HCEC 1CT (cell line): ENCODE measurements at places on chromosomes 11 and 22.

DNA sequence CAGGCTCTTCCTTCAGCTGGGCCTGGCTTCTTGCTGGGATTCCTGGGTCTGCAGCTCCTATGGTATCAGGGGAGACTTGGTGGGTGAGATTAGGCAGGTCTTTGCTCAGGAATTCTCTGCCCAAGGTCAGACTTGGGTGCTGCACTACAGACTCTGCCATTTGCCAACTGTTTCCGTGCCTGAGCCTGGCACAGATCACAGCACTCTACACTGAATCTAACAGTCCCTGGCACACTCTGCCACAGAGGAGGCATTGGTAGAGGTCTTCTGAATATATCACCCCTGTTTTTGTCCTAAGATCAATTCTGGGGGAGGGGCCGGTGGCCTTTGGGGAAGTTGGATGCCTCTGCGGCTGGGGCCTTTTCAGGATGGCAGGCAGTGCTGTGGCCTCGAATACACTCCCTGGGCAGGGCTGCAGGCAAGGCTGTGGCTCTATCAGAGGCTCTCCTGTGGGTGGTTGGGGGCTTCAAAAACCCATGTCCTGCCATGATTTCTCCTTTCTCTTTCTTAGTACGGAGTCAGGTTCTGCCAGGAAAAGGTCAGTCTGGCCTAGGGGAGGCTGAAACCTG lies 115.0 kb upstream of the NARS2 start:
- DNase-seq = no peak

GRCh38 chr22:21823740-21824444 lies 43.6 kb downstream of the MAPK1 start:
- DNase-seq = no peak

DNA sequence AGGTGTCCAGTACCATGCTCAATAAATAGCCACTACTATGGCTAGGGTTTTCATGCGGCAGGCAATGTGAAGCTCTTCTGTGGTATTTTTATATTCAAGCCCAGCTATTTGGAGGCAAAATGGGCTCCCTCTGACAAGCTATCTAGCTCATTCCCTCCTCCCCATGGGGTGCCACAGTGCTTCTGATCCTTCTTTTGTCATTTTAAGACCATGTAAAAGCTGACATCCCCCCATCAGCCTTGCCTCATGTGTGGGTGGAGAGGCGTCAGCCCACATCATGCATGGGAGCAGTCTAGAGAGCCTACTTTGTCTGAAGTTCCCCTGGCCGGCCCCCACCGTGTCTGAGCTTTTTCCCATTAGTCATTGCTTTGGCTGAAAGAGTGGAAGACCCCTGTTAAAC lies 59.8 kb downstream of the NAV2 start:
- no peak for DNase-seq

DNA sequence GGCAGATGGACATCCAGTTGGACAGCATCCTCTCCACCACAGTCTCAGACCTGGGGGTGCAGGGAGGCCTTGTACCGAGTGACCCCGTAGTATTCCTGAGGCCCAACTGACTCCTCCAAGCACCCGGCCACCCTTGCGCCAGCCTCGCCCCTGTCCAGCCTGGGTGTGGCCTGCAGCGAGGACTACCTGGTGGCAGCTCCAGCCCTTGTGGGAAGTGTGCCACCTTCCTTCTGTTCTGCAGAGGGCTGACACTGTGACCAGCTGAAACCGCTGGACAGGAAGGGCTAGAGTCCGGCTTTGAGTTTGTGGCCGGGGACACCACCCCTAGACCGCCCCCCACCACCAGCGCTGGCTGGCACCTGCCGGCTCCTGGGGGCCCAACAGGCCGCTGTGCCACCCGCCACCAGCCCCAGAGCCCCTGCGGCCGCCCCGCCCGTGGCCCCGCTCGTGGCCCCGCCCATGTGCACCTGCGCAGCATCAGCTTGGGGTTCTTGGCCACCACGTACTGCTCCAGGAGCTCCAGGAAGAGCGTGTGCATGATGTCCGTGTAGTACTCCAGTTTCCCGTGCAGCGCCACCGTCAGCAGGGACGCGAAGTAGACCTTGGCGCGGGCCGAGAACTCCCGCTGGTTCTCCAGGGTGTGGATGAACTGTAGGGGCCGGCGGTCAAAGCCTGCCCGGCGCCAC lies 10.0 kb upstream of the MAPK11 start:
- no peak for DNase-seq

- DNase-seq = no peak
Observed at GRCh38 chr22:44661659-44662569, 40.1 kb upstream of the PRR5 start.

DNA sequence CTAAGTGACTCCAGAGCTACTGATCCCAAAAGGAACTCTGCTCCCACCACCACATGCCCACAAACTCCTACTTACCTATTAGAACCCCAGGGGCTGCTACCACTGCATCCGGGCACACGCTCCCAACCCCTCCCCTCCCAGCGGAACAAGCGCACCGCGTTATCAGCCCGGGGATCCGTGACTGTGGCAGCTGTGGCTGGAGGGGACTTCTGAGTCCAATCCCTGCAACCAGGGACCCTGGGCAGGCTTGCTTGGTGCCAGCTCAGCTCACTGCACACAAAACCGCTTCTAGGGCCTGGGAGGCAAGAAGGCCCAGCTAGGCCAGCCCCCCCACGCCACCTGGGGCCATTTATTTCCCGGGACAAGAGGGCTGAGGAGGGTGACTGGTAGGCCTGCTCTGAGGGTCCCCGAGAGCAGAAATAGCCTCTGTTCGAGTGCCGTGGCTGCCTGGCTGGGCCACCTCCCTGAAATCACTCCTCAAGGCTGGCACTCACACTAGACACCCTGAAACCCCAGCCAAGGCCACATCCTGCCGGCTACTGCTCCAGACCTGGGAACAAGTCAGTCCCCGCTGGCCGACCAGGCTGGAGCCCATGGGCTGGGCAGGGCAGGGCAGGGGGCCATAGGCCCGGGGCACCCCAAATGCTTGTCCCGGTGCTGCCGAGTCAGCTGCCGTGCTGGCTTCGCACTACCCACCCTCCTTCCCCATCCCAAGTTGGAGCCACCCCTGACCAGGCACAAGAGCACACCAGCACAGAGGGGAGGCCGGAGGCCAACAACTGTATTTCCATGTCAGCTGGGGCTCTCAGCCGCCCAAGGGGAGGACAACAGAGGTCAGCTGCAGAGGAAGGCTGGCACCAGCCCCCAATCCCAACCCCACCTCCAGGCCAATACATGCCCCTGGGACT lies 1.9 kb upstream of the IFITM10 start:
- DNase-seq = no peak

DNA sequence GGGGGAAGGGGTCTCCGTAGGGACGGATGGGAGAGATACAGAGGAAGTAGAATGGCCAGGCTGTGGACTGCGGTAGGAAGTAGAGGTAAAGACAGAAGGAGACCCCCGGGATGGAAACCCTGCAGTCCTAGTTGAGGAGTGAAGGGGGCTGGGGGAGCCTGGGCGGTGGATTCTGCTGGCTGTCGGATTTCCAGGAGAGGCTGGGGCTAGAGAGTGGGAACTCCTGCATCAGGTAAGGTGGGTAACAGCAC lies 727 bp upstream of the SCARF2 start:
- DNase-seq = no peak

- peak; percentile 52 for DNase-seq
Observed at GRCh38 chr11:57566005-57566904, 1.2 kb downstream of the UBE2L6 start.

DNA sequence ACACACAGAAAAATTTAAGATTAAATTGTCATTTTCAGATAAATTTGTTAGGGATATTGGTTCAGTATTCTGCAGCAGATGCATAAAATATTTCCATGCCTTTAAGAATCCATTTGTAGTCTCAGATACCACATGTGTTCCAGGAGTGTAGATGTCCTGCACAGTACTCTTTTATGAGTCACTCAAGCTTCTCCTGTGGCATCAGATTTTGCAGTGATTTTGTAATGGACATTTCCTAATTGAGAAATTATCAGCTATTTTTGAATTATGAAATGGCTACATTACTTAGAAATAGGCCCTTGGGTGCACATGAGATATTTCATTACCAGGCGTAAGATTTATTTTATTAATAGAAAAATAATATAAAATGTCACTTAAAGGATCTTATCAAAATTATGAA lies 18.9 kb downstream of the MMP3 start:
- DNase-seq = peak; percentile 37

- DNase-seq = no peak
Observed at GRCh38 chr22:42434748-42435425, 2.7 kb upstream of the NFAM1 start.

GRCh38 chr11:118322721-118323120 lies 18.2 kb downstream of the CD3E start:
- no peak for DNase-seq

GRCh38 chr11:86115542-86116385 lies 46.9 kb upstream of the PICALM start:
- no peak for DNase-seq

DNA sequence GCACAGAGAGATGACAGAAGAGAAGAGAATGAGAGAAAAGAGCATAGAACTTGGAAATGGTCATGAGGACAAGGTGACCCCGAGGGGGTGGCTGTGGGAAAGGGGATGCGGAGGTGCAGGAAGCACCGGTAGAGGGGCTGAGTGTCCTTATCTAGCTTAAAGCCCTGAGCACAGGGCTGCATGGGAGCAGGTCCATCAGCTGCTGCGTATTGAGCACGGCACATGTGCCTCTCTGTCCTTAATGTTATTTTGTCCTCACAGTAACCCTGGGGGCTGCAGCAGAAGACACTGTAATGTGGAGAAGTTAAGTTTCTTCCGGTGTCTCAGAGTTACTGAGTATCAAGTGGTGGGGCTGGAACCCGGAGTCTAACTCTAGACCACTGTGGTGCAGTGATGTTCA lies 94.4 kb upstream of the OR4B1 start:
- no peak for DNase-seq

- peak; percentile 59 for DNase-seq
Observed at GRCh38 chr11:117058761-117059261, 39.4 kb downstream of the SIK3 start.

DNA sequence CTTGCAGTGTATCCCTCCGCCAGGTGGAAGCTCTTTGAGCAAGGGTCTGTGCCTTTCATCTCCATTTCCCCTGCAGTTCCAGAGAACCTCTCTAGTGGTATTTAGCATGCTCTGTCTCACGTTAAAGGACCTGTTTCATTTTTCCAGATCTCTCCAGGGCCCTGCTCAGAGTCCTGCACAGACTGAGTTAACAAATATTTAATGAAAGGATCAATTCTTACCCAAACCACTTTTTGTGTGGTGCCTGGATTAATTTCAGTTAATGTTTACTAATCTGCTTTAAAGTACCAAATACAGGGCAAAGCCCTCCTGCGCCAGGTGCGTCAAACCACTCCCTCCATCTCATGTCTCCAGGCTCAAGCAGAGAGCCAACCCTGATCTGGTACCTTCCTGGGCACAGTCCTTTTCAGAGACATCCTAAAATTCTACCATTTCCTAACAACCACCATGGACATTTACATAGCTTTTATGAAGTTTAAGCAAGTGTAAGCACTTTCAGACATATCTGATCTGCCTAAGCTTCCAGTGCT lies 18.7 kb upstream of the ACER3 start:
- DNase-seq = no peak

DNA sequence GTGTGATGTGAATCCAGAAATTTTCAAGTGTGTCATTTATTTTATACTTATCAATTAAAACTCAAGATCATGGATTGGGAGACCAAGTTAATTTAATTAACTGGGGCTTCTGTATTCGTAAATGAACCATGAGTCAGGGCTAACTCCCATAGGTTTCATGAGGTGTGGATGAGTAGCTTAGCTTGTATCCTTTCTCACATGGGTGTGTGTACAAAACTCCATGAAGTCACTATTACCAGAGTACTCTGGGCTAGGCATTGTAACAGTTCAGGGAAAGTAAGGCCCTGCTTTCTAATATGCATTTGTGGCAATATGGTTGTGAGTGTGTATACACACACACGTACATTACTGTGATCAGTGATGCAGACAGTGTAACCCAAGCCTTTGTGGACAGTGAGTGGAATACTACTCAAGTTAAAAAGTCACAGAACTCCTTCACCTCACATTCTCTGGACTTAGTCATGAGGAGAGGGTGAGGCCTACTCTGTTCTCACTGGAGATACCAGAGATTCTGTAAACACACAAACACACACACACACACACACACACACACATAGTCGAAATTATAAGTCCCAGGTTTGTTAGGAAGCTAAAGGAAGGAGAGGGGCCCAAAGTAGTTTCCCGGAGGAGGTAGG lies 3.5 kb downstream of the CNTF start:
- peak; percentile 76 for DNase-seq

GRCh38 chr11:115471367-115471766 lies 32.8 kb downstream of the CADM1 start:
- DNase-seq = no peak

GRCh38 chr11:93849201-93849600 lies 1.2 kb downstream of the VSTM5 start:
- no peak for DNase-seq

- no peak for DNase-seq
Observed at GRCh38 chr11:127070808-127071207, 70.2 kb upstream of the KIRREL3 start.

GRCh38 chr22:47201996-47202818 lies 439.8 kb downstream of the TBC1D22A start:
- DNase-seq = no peak

GRCh38 chr11:123082977-123083376 lies 21.0 kb upstream of the HSPA8 start:
- DNase-seq = no peak

GRCh38 chr11:65551572-65552387 lies 6.4 kb downstream of the LTBP3 start:
- no peak for DNase-seq

DNA sequence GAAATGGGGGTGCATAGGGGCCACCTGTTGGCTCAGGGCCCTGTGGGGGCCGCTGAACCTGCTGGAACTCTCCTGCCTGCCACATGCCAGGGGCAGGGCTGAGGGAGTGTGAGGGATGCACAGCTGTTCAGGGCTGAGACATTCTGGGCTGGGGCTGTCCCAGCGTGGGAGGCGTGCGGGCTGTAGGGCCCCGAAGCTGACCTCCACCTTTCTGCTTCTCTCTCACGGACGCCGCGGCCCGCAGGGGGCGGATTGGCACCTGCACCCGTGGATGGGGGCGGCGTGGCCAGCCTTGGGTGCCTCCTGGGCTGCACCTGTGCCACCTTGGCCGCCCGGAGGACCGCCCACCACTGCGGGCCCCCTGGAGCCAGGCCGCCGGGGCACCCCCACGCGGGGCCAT lies 4.1 kb downstream of the CCDC188 start:
- no peak for DNase-seq

DNA sequence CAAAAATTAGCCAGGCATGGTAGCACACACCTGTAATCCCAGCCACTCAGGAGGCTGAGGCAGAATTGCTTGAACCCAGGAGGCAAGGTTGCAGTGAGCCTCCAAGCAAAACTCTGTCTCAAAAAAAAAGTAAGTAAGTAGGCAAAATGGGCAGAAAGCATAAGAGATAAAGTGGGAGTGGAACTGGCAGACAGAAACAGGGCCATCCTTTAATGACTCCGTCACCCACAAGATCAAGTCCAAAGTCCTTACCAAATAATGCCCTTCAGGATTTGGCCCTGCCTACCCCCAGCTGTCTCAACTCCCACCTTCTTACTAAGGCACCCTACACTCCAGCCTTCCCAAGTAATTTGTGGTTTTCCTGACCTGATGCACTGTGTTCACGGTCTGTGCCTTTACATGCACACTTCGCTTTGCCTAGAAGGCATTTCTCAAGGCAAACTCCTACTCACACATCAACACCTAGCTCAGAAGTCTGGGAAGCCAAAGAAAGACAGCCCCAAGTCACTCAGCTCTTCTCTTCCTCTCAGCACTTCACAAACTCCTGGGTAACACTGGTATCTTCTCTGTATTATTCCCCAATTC lies 6.1 kb downstream of the MAPK1 start:
- DNase-seq = no peak
